ENCODE measurements at places on chromosomes 6 and 20. TPM values are rescaled to one million over a fixed set of nuclear protein-coding genes. Genes with fewer than 3 reads are reported as not detected.

PACRG gene
- 0.58 TPM for total RNA-seq

C20orf202 gene
- 0.26 TPM for total RNA-seq

KCNQ5 gene
- total RNA-seq, result 4.3 TPM

SLC12A5 gene
- total RNA-seq, result 1.6 TPM

CGA gene
- not detected for total RNA-seq

LINC00237 gene
- total RNA-seq, result 0.33 TPM

FNDC11 gene
- 0.55 TPM for total RNA-seq

GRIK2 gene
- total RNA-seq, result not detected

TRERF1 gene
- total RNA-seq, result 21.4 TPM

HEY2 gene
- total RNA-seq, result 0.22 TPM

TRIM38 gene
- total RNA-seq, result 29.1 TPM

TLDC2 gene
- not detected for total RNA-seq

MYB gene
- total RNA-seq, result 8.8 TPM

CLDN20 gene
- total RNA-seq, result not detected

VSTM2L gene
- total RNA-seq, result not detected

POU5F1 gene
- 0.22 TPM for total RNA-seq

LCA5 gene
- total RNA-seq, result 0.08 TPM

CLIC5 gene
- 6.0 TPM for total RNA-seq

ANGPT4 gene
- not detected for total RNA-seq

MDFI gene
- total RNA-seq, result not detected

BHLHE23 gene
- not detected for total RNA-seq

CPXM1 gene
- total RNA-seq, result 0.31 TPM

EFCAB8 gene
- total RNA-seq, result 0.47 TPM

FERMT1 gene
- total RNA-seq, result not detected

FHL5 gene
- not detected for total RNA-seq

CLPSL2 gene
- not detected for total RNA-seq

PNLDC1 gene
- total RNA-seq, result 0.96 TPM

GNAS gene
- total RNA-seq, result 912 TPM

TRDN gene
- total RNA-seq, result not detected

MAP1LC3A gene
- 0.99 TPM for total RNA-seq

OR2H1 gene
- not detected for total RNA-seq

MMP24 gene
- total RNA-seq, result 0.08 TPM

MYCT1 gene
- not detected for total RNA-seq

RIN2 gene
- 0.25 TPM for total RNA-seq

SEL1L2 gene
- total RNA-seq, result not detected

ATXN1 gene
- total RNA-seq, result 63.6 TPM

All from activated naive CD8-positive, alpha-beta T cell treated with anti-CD3 and anti-CD28 coated beads, Interleukin-2, amount 10 ng/mL, durations not matched to agents 7 days and 5 days (primary cell).